ENCODE measurements at places on chromosomes 1 and 21. TPM values are rescaled to one million over a fixed set of nuclear protein-coding genes. Genes with fewer than 3 reads are reported as not detected.
A peak's percentile ranks its signal among the peaks of the same experiment; 100 is the strongest.

- no peak for DNase-seq
Observed at GRCh38 chr1:95226781-95227660, 7.0 kb upstream of the RWDD3 start.

DNA sequence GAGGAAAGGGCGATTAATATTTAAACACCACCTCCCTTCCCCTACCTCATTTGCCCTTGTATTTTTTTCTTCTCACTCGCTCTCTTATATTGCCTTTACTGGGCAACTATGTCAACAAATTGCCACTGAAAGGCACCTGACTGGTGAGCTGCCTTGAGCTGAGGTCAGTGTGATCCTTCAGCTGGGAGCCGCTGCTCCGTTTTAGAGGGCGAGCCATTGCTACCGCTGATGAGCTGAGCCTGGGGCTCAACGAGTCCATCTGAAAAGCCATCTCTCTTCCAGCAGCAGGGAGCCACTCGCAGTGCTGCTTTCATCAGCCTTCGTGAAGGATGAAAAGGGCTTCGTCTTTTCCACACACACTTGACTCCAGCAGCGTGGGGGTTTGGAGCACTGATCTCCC lies 108.0 kb upstream of the KIF26B start:
- peak; percentile 22 for DNase-seq

DNA sequence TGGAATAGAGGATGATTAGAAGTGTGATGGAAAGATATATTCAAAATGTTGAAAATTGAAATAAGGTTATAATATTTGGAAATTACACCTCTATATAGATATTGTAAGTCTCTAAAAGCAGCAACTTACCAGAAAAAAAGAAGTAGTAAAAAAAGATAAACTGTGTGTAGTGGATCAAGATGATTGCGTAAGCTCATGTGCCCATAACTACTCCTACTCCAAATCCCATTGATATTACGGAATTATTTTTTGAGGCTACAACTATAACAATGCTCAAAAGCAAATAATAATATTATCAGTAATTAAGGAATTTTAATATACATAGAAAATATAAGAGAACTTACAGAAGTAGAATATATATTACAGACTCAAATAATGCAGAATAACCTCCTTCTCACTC lies 33.6 kb downstream of the CATSPERE start:
- DNase-seq = no peak

- no peak for DNase-seq
Observed at GRCh38 chr1:119160409-119160808, 20.0 kb upstream of the WARS2 start.

Gene TAS1R1
- total RNA-seq = not detected

Gene NME7
- total RNA-seq = 4.1 TPM

Gene DIO1
- total RNA-seq = 0.32 TPM

Gene BARHL2
- total RNA-seq = not detected
